Hematopoietic multipotent progenitor cell treated with erythropoietin and hydrocortisone succinate and interleukin-3 and kit ligand, for 4 days (in vitro differentiated cells): ENCODE measurements at places on chromosomes 6 and 20.
A peak's percentile ranks its signal among the peaks of the same experiment; 100 is the strongest.

DNA sequence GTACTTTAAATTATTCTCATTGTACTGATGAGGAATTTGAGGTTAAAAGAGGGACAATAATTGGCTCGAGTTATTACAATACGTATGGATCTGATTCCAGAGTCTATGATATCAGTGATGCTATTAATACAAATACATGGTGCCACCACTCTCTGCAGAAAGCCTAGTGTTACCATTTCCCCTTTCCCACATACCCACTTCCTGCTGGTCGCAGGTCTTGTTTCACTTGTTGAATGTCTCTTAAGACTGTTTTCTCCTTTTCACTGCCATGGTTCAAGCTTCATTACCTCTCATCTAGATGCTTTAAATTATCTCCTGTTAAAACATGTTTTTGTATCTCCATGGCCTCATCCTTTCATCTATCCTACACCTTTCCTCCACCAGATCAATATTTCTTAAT is 62.0 kb downstream of the FHL5 start:
- DNase-seq = no peak

DNA sequence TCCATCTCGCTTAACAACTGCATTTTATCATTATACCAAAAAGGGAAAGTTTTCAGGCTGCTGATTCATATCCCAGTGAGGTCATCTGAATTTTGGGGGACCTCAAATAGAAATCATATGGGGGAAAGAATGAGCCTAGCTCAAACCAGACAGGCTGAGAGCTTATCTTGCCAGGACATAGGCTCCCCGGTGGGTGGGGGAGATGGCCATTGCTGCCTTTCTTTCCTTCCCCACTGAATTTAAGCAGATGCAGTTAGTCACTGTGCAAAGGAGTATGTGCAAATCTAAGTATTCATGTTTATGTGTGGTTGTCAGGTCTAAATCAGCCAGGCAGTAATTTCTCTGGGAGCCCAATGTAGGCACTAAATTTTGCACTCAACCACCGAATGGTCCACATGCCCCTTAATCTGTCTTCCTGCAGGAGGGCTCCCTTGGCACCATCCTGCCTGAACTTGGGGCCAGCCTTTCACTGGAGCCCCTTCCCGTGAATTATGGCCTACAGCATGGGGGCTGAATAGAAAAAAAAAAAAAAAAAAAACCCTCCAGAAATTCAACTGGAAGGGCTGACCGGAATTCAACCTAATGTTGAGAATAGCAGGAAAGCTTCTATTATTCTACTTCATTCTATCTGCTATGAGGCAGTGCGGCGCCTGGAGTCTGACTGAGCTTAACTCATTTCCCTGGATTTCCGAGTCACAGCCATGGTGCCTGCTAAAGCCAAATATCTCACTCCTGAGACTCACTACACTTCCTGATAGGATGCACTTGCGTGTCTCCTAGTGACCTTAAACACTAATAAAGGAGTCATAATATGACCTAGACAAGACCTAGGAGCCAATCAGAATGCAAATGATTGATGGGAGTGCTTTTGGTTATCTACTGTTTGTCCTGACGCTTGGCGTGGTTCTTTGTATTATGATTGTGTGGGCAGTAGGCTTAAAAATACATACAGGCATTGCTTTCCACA is 161.5 kb upstream of the HEY2 start:
- DNase-seq = peak; percentile 3

GRCh38 chr20:44967207-44967807 is 995 bp downstream of the STK4 start:
- DNase-seq = peak; percentile 81

- no peak for DNase-seq
Observed at GRCh38 chr6:151175662-151176445, 63.9 kb upstream of the AKAP12 start.

GRCh38 chr6:66508433-66508832 is 801.4 kb upstream of the EYS start:
- DNase-seq = no peak
